GM23338 (cell line): ENCODE measurements at places on chromosomes 5 and 9. TPM values are rescaled to one million over a fixed set of nuclear protein-coding genes. Genes with fewer than 3 reads are reported as not detected.
A peak's percentile ranks its signal among the peaks of the same experiment; 100 is the strongest.

DNA sequence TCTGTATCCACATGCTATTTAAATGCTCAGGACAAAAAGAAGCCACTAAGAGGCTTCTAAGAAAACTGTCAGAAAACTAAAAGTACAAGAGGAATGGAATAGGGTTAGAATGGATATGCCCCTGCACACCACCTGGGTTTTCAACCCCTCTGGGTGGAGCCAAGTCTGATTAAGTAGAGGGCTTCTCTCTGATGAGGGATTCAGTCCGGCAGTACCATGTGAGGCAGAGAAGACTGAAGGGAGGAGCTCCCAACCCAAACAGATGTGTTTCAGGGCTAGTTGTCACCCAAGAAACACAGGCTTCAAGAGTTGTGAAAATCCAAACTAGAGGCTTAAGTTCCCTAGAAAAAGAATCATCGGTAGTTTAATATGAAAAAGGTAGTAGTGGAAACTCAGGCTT, 12.5 kb downstream of the NREP start:
- DNase-seq, result no peak

GRCh38 chr9:99113414-99114048, 8.6 kb downstream of the TGFBR1 start:
- no peak for DNase-seq

DNA sequence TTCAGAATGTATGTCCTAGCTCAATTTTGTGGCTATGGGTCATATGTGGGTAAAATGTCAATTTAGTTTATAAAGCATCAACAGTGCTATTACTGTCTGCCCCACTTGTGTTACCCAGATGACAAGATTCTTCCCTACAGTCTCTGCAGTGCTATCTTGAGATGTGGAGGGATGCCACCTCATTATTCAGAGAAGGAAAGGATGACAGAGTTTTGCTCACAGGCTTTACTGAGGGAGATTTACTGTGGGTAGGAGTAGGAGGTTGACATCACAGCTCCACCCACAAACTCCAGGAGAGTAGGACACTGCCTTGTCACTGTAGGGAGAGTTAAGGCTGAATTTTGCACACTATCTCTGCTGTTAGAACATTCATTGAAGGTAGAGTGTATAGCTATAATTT, 359.3 kb downstream of the HTR1A start:
- no peak for DNase-seq

The GPSM1 gene
- 21.3 and 23.2 TPM in 2 replicates for total RNA-seq

- no peak for DNase-seq
These were observed 2.6 kb upstream of the UBE2QL1 start for GRCh38 chr5:6446042-6446441.

GRCh38 chr5:111072949-111073682, 1.6 kb downstream of the TSLP start:
- DNase-seq, result peak; percentile 85

GRCh38 chr9:127313042-127313560, 48.5 kb downstream of the GARNL3 start:
- peak; percentile 7 for DNase-seq

- no peak for DNase-seq
These were observed 32.9 kb downstream of the STRBP start for GRCh38 chr9:123235448-123235847.

The PCDHGB6 gene
- 7.1 and 8.1 TPM in 2 replicates for total RNA-seq

- DNase-seq, result no peak
These were observed 8.3 kb downstream of the N4BP3 start for GRCh38 chr5:178121391-178122276.

DNA sequence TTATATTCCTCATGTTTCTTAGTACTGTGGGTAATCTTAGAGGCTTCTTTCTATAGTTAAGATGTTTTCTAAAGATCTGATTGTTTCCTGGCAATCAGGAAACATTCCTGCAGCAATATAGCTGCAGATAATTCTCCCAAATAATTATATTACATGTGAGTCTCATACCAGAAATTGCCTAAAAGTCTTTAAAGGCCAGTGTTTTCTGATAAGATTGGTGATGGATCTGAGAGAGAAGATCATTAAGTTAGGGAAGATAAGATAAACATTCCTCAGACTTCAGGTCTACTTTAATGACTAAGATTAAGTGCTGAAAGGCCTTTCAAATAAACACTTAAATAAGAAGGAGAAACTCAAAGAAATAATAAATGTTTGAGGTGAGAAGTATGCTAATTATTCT, 107.7 kb upstream of the DAB2 start:
- DNase-seq, result no peak

- no peak for DNase-seq
These were observed 187.1 kb downstream of the EDIL3 start for GRCh38 chr5:84197538-84197937.

The NUTM2G gene
- total RNA-seq, result 0.54 and 1.6 TPM in 2 replicates

DNA sequence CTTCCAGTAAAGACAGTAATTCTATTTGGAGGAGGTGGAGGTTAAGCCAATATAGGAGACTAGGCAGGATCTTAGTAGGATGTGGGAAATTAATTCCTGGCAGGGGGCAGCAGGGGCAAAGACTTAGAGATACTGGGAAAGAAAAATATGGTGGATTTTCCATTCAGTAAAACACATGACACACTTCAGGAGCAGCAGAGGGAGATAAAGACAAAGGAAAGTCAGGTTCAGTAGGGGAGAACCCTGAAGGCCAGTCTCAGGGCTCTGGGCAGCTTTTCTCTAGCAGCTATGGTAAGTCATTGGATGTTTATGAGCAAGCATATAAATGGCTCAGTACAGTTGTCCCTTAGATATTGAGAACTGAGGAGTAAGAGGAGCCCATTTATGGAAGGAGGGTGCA, 105.5 kb downstream of the PJA2 start:
- no peak for DNase-seq

DNA sequence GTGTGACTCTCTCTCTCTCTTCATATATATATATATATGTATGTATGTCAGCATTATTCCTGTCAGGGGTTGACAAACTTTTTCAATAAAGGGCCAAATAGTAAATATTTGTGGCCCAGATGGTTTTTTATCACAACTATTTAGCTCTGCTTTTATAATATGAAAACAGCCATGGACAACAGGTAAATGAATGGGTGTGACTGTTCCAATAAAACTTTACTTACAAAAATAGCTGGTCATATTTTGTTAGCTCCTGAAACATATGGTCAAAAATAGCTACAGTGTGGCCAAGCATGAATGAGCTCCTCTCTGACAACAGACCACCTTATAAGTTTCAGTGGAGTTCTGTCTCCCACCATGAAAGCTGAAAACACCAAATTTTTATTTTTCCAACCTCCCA, 21.6 kb downstream of the RAPGEF6 start:
- DNase-seq, result no peak

GRCh38 chr5:150946351-150946905, 41.6 kb upstream of the ZNF300 start:
- no peak for DNase-seq

The F2R gene
- 20.3 and 26.0 TPM in 2 replicates for total RNA-seq

The STXBP1 gene
- total RNA-seq, result 48.6 and 76.4 TPM in 2 replicates

DNA sequence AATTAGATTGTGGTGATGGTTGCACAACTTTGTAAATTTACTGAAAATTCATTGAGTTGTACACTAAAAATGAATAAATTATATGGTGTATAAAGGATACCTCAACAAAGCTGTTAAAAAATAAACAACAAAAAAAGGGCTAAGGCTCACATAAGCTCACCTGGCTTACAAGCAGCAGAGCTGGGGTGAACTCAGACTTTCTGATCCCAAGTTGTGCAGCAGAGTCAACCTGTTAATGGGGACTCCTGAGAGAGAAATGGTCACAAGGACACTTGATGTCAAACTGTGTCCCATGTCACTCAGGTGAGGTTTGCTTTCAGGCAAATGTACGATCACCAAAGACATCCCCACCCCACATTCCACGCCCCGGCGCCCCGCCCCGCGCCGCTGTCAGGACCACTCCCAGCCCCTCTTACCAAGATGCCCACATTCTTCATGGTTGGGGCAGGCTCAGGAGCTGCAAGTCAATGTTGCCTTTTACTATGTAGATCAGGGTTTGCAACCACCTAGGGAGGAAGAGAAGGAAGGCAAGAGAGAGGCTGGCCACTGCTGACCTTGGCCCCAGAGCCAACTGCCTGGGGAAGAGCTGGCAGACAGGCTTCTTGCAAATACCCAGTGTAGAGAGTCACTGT, 22.4 kb upstream of the SLC36A1 start:
- DNase-seq, result peak; percentile 68

The SHOC1 gene
- total RNA-seq, result not detected in 2 replicates

DNA sequence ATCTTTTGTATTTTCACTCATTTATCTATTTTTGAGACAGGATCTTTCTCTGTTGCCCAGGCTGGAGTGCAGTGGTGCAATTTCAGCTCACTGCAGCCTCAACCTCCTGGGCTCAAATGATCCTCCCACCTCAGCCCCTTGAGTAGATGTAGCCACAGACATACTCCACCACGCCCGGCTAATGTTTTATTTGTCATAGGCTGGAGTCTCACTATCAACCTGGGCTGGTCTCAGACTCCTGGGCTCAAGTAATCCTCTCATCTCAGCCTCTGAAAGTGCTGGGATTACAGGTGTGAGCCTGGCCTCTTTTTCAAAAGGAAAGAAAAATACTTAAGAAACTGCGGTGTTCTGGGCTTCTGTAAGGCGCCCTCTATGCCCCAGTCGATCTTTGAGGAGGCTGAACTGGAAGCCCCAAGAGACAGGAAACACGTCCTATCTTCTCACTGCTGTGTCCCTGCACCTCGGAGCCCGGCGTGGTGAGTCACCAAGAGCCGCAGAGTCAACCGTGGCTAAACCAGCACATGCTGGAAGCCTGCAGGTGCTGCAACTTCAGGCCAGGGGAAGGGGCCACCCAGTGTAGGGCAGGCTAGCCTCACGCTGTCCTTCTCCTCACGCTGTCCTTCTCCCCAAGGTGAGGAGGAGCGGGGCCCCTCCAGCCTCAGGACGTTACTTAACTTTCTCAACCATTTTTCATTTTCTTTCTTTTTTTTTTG, 15.2 kb upstream of the LHX3 start:
- no peak for DNase-seq

GRCh38 chr5:154251529-154251928, 61.0 kb downstream of the GALNT10 start:
- no peak for DNase-seq

The NOL6 gene
- total RNA-seq, result 54.1 and 58.4 TPM in 2 replicates

DNA sequence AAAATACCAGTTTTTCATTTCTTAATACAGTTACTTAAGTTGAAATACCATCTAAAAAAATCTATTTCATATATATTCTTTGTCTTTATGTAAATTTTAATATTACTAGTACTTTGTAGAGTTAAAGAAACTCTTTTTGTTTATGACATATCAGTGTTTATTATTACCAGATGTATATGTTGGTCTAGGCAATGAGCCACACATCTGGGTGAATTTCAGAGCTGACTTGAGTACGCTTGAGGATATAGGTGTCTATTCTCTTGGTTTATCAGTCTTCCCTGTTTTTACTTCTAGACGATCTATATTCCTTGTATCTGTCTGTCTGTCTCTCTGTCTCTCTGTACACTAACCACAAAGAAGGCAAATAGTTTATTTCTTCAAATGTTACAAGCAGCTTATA, 2.9 kb downstream of the SMAD5 start:
- no peak for DNase-seq

The GNA14 gene
- 10.5 and 11.1 TPM in 2 replicates for total RNA-seq

DNA sequence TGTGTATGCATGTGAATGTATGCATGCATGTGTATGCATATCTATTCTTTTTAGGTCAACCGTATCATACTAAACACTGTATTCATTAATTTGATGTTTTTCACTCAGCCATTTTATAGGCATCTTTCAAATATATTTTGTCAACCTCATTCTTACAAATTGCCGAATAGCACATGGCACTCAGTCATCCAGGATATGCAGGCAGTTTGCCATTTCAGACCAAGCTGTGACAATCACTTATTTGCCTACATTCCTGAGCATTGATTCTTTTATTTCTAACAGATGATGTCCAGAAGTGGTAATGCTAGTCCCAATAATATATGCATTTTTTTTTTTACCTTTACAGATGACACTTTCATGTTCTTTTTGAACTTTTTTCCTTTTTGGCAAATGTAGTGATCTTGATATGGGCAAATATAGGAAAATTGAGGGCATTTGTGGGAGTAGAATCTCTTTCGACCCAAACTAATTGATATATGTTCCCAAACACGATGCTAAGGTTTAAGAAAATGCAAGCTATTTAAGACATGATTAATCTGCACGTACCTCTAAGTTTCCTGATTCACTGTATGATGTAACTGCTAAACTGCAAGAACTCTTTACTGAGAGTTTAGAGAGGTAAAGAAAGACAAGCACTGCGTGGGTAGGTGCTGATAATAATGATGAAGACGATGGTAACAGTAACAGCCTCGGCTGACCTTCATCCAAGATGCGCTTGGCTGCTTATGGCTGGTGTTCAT, 153.9 kb upstream of the DAP start:
- no peak for DNase-seq

DNA sequence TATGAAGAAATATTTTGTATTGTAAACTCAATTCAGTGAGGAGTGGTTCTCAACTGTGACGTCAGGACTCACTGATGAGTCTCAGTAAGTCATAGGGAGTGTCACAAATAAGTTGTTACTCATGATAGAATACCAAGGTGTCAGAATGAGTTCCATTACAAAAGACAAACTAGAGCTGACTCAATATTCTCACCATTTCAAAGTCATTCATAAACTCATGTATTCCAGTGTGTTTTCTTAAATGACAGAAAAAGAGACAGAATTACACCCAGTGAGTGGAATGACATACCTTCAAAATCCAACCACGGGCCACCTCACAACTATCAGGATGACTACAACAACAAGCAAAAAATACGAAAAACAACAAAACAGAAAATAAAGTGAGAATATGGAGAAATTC, 321.5 kb downstream of the ENC1 start:
- DNase-seq, result no peak

- DNase-seq, result no peak
These were observed 284.5 kb downstream of the SH3GL2 start for GRCh38 chr9:17863213-17863883.

The SIT1 gene
- total RNA-seq, result 14.7 and 16.4 TPM in 2 replicates

DNA sequence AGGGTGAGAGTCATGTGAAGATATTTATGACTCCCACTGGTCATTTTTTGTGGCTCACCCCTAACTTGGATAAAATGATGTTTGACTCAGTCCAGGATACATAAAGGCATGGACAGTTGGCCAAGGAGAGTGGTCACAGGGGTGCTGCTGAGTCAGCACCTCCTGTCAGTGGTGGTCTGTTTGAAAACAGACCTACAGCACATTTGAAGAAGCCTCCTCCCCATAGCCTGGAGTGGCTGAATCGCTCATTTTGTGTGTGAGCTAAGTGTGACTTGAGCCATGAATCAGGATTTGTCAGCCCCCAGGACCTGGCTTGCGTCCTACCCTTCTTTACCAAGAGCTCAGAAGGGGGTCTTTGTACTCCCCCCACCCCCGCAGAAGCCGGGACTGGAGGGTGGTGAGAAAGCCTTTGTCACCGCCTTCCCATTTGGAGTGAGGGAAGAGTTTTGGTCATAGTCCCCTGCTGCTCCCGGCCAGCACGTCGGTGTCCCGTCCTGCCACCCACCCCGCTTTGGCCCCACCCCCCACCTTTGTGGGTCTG, 35.6 kb downstream of the TRIO start:
- peak; percentile 43 for DNase-seq

DNA sequence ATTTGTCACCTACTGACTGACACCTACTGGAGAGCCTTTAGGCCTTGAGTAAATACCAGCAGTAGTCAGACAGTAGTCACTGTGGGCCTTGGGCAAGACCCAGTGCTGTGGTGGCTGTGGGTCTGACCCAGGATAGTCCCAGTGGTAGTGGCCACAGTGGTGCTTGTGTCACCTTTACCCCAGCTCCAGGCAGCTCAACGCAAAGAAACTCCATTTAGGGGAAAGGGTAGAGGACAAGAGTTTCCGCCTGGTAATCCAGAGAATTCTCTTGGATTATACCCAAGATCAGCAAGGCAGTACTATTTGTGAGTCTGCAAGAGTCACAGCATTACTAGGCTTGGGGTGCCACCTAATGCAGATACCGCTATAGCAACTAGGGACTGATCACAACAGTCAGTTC, 28.9 kb downstream of the CERT1 start:
- no peak for DNase-seq

The TRPM3 gene
- 6.0 and 8.2 TPM in 2 replicates for total RNA-seq

The PCDHGB3 gene
- 4.8 and 5.8 TPM in 2 replicates for total RNA-seq

The POLR3G gene
- total RNA-seq, result 130 and 147 TPM in 2 replicates
